Smooth muscle cell of the umbilical artery (primary cell): ENCODE measurements at places on chromosomes 1 and 21. TPM values are rescaled to one million over a fixed set of nuclear protein-coding genes. Genes with fewer than 3 reads are reported as not detected.

DHRS3 gene
- 160 and 520 TPM in 2 replicates for total RNA-seq

LRRC8D gene
- total RNA-seq, result 25.2 and 31.8 TPM in 2 replicates

SPRR2B gene
- not detected in 2 replicates for total RNA-seq

LAMB3 gene
- total RNA-seq, result 16.3 and 26.1 TPM in 2 replicates

DLGAP3 gene
- under 0.01 TPM in 1 of 2 replicates, not detected in the other for total RNA-seq

C1orf94 gene
- not detected in 2 replicates for total RNA-seq

KIAA0040 gene
- total RNA-seq, result 0.05 TPM in 1 of 2 replicates, not detected in the other

NTMT2 gene
- total RNA-seq, result not detected in 2 replicates

NRAS gene
- 43.4 and 65.5 TPM in 2 replicates for total RNA-seq

SLAMF9 gene
- total RNA-seq, result 0.09 TPM in 1 of 2 replicates, not detected in the other

SPRR1A gene
- total RNA-seq, result not detected in 2 replicates

SLC9C2 gene
- total RNA-seq, result 0.30 and 0.46 TPM in 2 replicates

SHISA4 gene
- 15.1 and 23.2 TPM in 2 replicates for total RNA-seq

ICOSLG gene
- under 0.01 and 0.46 TPM in 2 replicates for total RNA-seq

CLEC20A gene
- not detected in 2 replicates for total RNA-seq

NPR1 gene
- under 0.01 and 0.05 TPM in 2 replicates for total RNA-seq

RCC1 gene
- 27.3 and 51.6 TPM in 2 replicates for total RNA-seq

PPP1R12B gene
- 19.1 and 26.4 TPM in 2 replicates for total RNA-seq

CEP85 gene
- 5.6 and 9.9 TPM in 2 replicates for total RNA-seq

GBP2 gene
- 6.7 and 19.9 TPM in 2 replicates for total RNA-seq

CA6 gene
- not detected in 2 replicates for total RNA-seq

MAGI3 gene
- total RNA-seq, result 8.6 and 13.4 TPM in 2 replicates

AGTRAP gene
- total RNA-seq, result 37.6 and 58.2 TPM in 2 replicates

HEYL gene
- under 0.01 TPM in 1 of 2 replicates, not detected in the other for total RNA-seq

TNNI3K gene
- 0.59 TPM in 1 of 2 replicates, not detected in the other for total RNA-seq

TCHH gene
- total RNA-seq, result not detected in 2 replicates

TDRKH gene
- total RNA-seq, result 2.1 and 5.6 TPM in 2 replicates

ARTN gene
- total RNA-seq, result 0.30 TPM in 1 of 2 replicates, not detected in the other

TRIM62 gene
- total RNA-seq, result 5.0 and 7.4 TPM in 2 replicates

CLCA4 gene
- not detected in 2 replicates for total RNA-seq

OR2L2 gene
- not detected in 2 replicates for total RNA-seq

FAM72A gene
- total RNA-seq, result 2.1 and 2.9 TPM in 2 replicates

PGLYRP3 gene
- total RNA-seq, result not detected in 2 replicates

RBP7 gene
- not detected in 2 replicates for total RNA-seq

FMOD gene
- 7.3 and 48.1 TPM in 2 replicates for total RNA-seq

CYP4A22 gene
- total RNA-seq, result not detected in 2 replicates

ETV3L gene
- total RNA-seq, result not detected in 2 replicates

FLVCR1 gene
- 9.5 and 10.1 TPM in 2 replicates for total RNA-seq

ARHGAP30 gene
- 0.05 TPM in 1 of 2 replicates, not detected in the other for total RNA-seq

HECTD3 gene
- 11.6 and 24.1 TPM in 2 replicates for total RNA-seq

UMODL1 gene
- total RNA-seq, result not detected in 2 replicates

USH2A gene
- not detected in 2 replicates for total RNA-seq

CFAP141 gene
- total RNA-seq, result not detected in 2 replicates

PHACTR4 gene
- 3.9 and 9.6 TPM in 2 replicates for total RNA-seq

CD1E gene
- not detected in 2 replicates for total RNA-seq

SMG7 gene
- total RNA-seq, result 30.0 and 40.4 TPM in 2 replicates

PIGV gene
- total RNA-seq, result 21.7 and 37.4 TPM in 2 replicates

APP gene
- 1,315 and 1,519 TPM in 2 replicates for total RNA-seq

ARL8A gene
- 28.5 and 30.3 TPM in 2 replicates for total RNA-seq

AJAP1 gene
- not detected in 2 replicates for total RNA-seq

EGLN1 gene
- total RNA-seq, result 76.3 and 81.5 TPM in 2 replicates

PCBP3 gene
- total RNA-seq, result 0.05 and 0.30 TPM in 2 replicates

ZFP69B gene
- total RNA-seq, result 3.9 and 8.2 TPM in 2 replicates

NBPF4 gene
- not detected in 2 replicates for total RNA-seq
